ENCODE measurements at places on chromosomes 16 and 17.

DNA sequence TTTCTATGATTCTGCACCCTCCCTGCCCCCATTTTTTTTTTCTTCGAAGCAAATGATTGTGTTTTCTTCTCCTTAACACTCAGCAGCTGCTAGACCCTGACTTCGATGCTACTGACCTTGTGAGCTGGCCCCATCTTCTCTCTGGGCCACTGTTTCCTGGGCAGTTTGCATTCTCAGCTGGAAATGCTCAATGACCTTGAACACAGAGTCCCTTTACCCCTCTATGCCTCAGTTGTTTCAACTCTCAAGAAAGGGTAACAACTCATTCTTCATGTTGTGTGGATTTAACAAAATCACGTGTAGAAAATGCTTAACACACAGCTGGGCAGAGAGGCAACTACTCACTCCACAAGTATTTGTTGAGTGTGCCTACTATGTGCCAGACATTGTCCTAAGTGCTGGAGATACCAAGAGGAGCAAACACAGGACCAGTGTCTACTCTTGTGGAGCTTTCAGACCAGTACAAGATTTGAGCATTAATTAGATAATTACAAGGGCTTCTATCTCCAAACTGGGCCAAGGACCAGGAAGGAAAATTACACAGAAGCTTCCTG lies 66.2 kb downstream of the IQCK start:
- no peak for DNase-seq

DNA sequence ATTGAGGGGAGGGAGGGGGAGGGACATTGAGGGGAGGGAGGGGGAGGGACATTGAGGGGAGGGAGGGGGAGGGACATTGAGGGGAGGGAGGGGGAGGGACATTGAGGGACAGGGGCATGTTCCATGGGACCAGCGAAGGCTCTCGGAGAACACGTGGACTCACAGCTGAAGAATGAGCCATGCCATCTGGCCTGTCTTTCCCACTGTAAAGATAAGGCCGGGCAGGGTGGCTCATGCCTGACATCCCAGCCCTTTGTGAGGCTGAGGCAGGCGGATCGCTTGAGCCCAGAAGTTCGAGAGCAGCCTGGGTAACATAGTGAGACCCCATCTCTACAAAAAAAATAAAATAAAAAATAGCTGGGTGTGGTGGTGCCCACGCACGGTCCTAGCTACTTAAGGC lies 32.5 kb downstream of the RPH3AL start:
- no peak for DNase-seq

GRCh38 chr16:7313170-7313569 lies 19.5 kb upstream of the RBFOX1 start:
- DNase-seq: no peak

GRCh38 chr16:86601356-86601755 lies 23.0 kb downstream of the FOXL1 start:
- DNase-seq: no peak

DNA sequence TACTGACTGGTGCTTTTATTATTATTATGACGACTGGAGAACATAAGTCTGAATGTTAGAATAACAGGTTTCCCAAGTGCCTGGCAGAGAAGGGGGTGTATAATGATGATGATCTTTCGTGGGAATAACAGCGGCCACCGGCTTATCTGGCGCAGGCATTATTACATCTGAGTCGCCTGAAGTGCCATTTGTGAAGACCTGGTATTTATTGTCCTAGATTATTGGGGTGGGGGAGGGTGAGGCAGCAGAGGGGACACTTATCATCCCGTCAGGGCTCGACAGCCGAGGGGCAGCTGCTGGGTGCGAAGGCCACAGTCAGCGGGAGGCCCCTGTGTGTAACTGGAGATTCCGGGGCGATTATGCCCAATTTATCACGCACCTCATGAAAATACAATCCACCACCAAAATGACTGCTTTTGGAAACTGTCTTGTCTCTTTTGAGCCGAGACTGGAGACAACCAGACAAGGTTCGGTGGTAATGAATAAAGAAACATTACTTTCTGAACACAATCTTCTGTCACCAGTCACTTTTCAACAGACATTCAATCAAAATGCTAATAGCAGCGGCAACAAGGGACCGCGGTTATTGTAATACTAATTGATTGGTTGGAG lies 199.3 kb downstream of the CCDC182 start:
- DNase-seq: no peak

DNA sequence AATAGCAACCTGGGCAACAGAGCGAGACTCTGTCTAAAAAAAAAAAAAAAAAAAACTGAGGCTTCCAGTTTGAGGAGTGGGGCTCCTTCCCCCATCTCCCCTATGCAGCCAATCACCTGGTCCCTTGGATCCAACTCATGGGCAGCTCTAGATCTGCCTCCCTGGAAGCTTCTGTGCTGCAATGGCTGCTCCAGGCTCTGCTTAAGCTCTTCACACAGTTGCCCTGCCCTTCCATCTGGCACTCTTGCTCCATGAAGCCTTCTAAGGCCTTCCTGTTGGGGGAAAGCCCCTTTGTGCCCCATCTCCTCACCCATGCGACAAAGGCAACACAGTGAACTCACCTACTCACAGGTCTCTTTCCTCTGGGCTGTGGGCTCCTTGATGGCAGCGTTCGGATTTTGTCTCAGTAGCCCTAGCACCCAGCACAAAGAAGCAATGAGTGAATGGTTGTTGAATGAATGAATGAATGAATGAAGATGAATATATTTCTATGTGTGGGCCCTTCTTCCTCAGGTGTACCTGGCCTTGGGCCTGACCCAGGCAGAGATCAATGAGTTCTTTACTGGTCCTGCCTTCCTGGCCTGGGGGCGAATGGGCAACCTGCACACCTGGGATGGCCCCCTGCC lies 1.9 kb downstream of the NAGLU start:
- no peak for DNase-seq

DNA sequence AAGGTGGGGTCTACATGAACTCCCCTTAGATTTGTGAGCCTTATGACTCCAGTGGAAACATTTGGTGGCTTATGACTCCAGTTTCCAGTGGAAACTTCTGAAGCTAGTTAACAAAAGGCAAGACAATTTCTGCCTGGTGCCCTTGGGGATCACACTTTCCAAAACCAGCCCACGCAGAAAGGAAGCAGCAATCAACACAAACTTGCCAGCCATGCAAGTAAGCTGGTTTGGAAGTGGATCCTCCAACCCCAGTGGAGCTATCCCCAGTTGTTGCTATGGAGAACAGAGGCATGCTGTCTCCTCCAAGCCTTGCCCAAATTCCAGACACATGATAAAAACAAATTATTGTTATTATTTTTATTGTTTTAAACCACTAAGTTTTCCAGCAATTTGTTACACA lies 130.9 kb downstream of the CDH11 start:
- DNase-seq: no peak

DNA sequence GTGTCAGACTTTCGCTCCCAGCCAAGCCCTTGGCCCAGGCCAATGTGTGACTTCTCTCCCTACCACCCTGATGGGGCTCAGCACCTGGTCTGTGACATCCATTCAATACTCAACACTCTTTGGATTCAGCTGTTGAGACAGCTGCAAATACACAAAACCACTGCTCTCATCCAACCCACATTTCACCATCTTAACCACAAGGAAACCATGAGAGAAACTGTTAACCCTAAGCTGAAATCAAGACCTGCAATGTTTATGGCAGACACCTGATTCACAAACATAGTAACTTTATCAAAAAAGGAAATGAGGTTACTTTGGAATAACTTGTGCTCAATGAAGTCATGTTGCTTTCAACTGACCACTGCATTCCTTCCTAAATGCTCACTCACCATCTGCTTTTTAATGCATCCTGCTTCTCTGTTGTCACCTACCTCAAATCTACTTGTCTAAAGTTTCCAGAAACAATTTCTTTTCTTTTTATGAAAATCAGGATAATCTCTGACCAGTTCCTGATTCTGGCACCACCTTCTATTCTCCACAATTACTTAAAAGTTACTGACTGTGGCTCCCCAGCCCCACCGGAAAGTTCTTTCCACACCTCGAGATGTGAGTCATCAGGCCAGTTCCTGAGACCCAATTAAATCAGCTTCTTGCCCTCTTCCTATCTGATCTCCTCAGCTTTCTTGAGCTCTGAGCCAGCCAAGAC lies 88.2 kb downstream of the NOG start:
- DNase-seq: no peak

DNA sequence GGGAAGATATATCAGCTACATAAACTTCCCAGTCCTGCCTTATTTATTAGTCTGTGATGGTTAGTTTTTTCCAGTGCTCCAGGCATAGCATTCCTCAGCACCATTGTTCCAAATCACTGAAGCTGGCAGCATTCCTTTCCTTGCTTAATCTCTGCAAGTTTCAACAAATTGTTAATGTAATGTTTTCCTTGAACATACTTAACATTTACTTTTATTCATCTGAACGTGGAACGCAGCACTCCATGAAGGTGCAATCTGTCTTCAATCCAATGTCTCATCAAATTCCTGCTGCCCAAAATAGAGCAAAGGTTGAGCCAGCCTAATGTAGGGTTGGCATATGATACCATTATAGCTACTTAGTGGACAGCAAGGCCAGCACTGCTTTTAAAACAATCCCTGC lies 441.1 kb upstream of the RBFOX1 start:
- DNase-seq: no peak

DNA sequence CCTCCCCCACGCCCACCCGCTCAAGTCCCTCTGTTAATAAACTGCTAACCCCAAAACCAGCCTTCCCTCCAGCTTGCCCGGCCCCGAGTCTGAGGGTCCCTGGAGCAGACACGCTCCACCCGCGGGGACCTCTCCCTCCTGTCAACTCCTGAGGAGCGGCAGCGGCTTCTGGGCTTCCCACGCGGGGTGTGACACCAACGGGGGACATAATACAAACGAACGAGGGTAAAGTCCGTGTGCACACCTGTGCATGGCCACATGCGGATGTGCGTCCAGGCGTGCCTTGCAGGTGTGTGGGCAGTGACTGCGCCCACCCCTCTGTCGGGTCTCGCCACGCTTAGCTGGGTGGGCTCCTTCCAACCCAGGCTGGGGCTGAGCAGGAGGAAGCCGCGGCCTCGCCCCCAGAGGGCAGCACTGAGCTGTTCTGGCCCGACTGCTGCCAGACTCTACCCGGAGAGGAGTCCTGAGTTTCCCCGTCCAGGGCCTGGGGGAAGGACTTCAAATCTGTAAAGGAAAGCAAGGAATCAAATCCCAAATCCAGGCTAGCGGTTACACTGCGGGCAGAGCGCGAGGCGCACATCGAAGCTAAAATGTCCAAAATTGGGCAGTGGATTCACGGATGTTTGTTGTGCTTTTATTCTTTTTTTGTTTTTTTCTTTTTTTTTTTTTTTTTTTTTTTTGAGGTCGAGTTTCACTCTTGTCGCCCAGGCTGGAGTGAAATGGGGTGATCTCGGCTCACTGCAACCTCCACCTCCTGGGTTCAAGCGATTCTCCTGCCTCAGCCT lies 24.2 kb upstream of the KRT17 start:
- DNase-seq: peak; percentile 19

Measured in nucleus accumbens (tissue), 56 donors.